Left ventricle myocardium superior (tissue), 1 donor: ENCODE measurements at places on chromosomes 2 and 18. TPM values are rescaled to one million over a fixed set of nuclear protein-coding genes. Genes with fewer than 3 reads are reported as not detected.

The POTEC gene
- total RNA-seq, result not detected

The TWIST2 gene
- total RNA-seq, result 2.6 TPM

The ST8SIA5 gene
- total RNA-seq, result 5.4 TPM

The ANKRD36C gene
- 6.8 TPM for total RNA-seq

The CLIP4 gene
- 31.4 TPM for total RNA-seq

The CIAO1 gene
- total RNA-seq, result 63.1 TPM

The LBH gene
- 129 TPM for total RNA-seq

The MPP4 gene
- not detected for total RNA-seq
